Glutamatergic neuron (in vitro differentiated cells): ENCODE measurements at places on chromosomes 3 and 15. TPM values are rescaled to one million over a fixed set of nuclear protein-coding genes. Genes with fewer than 3 reads are reported as not detected.
A peak's percentile ranks its signal among the peaks of the same experiment; 100 is the strongest.

GRCh38 chr15:70827721-70828120 is 26.2 kb downstream of the LARP6 start:
- DNase-seq: no peak

DNA sequence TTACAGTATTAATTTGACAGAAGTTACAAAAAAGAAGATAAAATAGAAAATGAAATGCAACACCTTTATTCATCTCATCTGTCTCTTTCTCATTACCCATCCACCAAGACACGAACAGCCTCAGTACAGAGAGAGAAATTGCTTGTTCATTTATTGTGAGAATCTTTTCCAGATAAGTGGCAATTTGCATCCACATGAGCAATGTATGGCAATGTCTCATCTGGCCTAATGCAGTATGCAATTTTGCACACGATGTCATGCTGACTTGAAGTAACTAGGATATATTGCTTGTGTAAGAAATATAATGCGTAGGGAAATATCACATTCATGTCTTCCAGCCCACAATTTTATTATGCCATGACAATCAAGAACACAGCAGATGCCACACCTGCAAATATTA is 866.9 kb downstream of the ROBO1 start:
- no peak for DNase-seq

Gene ARHGEF3
- total RNA-seq: 10.8 TPM

Gene TGM4
- total RNA-seq: not detected

Gene TXNRD3
- 1.8 TPM for total RNA-seq

GRCh38 chr15:74781431-74782258 is at the start of gene CSK:
Gene CSK (plus strand): TSS chr15:74782080. CDS start chr15:74798298, 16,218 bp downstream.
- DNase-seq: peak; percentile 85

- DNase-seq: no peak
These were observed 222.7 kb upstream of the DNAJC19 start for GRCh38 chr3:181212271-181212670.

GRCh38 chr3:116785226-116785625 is 75.6 kb downstream of the TUSC7 start:
- no peak for DNase-seq

DNA sequence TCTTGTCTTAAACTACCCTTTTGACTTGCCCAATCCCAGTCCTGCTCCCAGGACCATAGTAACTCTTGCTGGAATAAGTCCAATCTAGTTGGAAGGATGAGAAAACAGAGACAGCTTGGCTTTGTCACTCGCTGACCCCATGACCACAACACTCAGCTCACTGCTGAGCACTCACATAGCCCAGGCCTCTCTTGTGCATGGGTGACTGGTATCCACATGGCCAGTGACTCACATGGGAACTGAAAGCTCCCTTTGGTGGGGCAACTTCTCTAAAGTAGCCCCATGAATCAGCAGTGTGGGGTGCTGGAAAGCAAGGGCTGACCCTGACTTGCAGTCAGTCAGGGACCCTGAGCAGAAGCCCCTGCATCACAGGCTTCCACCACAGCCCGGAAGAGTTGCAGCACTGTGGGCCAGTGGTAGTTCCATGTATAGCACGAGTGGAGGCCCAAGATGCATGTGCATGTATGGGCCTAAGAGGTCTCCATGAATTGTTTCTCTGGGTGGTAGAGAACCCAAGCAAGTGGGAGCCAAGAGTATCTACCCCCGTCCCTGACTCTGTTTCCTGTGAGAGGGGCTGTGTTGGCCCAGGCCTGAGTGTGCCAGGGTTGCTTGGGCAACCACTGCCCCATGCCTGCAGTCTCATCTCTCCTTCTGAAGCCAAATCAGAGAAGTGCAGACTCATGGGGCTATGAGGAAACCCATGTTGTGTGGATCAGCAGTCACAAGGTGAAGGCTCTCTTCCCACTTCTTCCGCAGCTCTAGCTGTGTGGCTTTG is 62.1 kb upstream of the XCR1 start:
- no peak for DNase-seq

DNA sequence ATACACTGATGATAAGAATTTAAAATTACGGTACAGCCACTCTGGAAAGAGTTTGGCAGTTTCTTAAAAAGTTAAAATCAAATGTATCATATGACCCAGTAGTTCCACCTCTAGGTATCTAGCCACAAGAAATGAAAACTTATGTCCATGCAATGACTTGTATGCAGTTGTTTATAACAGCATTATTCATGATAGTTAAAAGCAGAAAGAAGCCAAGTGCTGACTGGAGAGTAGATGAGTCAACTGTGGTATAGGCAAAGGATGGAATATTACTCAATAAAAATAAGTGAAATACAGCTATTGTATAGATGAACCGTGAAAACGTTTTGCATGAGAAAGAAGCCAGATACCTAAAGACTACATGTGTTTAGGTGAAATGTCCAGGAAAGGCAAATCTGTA is 14.8 kb downstream of the GPR87 start:
- no peak for DNase-seq

DNA sequence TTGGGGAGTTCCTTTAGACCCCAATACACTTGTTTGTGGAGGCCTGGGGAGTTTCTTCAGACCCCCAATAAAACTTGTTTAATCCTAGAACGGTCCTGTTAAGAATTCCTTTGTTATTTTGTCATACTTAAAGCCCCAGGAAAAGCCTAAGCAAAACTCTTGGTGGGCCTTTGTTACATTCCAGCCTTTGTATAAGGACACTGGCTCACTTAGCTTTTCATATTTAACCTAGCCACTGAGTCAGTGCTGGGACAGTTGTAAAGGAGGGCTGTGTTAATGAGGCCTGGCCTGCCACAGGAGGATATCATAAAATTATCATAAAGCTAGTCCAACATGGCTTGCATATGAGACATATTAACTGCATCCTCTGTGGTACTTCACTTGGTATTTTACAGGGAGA is 760.1 kb downstream of the ZNF385D start:
- no peak for DNase-seq

Gene CDAN1
- total RNA-seq: 20.6 TPM

- no peak for DNase-seq
These were observed 356.1 kb upstream of the ICE2 start for GRCh38 chr15:60835020-60835419.

DNA sequence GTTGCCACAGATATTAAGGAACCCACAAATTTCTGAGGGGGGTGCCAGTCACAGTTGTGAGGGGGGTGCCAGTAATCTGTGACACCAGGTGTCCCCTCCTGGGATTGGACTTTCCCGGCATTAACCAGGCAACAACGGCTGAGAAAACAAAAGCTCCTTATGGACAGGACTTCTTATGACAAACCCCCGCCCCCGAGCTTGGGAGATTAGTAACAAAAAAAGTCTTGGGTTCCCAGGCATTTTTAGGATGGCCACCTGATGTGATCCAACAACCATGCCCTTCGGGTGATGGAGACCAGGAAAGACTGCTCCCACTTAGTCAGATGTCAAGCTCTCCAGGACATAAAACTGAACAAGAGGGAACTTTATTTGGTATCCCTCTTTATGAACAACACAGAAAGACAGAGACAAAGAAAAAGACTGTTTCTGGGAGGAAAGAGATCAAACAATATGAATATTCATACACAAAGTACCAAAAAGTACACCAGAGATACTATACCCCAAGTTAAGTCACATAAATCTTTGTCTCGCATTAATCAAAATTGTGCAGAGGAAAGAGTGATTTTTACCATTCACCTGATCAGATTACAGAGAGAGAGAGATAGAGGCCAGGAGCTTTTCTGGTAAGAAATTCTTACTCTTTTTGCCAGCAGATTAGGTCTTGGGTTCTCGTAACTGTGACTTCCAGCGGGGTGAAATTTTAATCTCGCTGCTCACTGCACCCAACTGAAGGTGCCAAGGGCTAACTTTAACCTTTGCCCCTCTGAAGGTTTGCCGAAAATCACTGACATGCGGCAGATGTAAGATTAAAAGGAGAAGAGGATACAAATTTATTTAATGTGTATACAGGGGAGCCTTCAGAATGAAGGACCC is 61.6 kb downstream of the OSTN start:
- DNase-seq: no peak
